Daoy (cell line): ENCODE measurements at places on chromosomes 16 and 17.

DNA sequence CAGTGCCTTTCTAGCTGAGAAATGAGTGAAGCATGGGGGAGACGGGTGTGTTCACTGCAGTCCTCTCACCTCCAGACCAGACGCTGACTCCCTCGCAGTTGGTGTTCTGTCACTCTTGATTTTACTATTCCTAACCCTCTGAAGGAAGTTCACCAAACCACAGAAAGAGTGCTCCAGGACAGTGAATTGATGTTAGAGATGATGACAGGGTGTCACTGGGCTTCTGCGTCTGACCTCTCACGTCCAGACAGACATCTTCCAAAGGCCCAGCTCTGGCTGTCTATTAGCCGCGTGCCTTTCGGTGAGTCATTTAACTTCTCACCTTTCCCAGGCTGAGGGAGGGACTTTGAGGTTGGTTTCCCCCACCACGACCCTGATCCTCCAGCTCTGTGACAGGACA, 8.2 kb downstream of the CRAMP1 start:
- DNase-seq: no peak

GRCh38 chr17:39548494-39549225, 59.1 kb downstream of the NEUROD2 start:
- DNase-seq: no peak

- no peak for DNase-seq
These were observed 123.9 kb upstream of the GNAO1 start for GRCh38 chr16:56067406-56067805.

GRCh38 chr16:1669698-1670097, 8.4 kb upstream of the JPT2 start:
- DNase-seq: no peak

DNA sequence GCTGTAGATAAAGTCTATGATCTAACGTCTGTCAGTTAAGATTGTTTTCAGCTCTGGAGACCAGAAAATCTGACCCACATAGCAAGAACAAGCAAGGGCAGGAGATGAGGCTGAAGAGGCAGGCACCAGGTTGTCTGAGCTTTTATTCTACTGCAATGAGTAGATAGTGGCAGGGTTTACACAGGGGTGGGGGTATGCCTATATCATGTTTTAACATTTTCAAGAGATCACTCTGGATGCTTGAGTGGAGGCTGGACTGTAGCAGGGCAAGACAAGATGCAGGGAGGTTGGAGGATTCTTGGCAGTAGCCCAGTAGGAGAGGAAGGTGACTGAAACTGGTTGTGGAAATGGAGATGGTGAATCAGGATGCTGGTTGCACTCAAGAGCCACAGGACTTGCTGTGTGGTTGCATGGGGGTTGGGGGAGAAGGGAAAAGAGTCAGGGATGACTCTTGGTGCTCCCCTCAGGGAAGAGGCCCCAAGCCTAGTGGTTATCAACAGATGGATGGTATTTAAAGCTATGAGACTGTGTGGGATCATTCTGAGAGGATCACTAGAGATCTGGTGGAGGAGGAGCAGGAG, 143.1 kb upstream of the KCNJ18 start:
- DNase-seq: peak; percentile 73

DNA sequence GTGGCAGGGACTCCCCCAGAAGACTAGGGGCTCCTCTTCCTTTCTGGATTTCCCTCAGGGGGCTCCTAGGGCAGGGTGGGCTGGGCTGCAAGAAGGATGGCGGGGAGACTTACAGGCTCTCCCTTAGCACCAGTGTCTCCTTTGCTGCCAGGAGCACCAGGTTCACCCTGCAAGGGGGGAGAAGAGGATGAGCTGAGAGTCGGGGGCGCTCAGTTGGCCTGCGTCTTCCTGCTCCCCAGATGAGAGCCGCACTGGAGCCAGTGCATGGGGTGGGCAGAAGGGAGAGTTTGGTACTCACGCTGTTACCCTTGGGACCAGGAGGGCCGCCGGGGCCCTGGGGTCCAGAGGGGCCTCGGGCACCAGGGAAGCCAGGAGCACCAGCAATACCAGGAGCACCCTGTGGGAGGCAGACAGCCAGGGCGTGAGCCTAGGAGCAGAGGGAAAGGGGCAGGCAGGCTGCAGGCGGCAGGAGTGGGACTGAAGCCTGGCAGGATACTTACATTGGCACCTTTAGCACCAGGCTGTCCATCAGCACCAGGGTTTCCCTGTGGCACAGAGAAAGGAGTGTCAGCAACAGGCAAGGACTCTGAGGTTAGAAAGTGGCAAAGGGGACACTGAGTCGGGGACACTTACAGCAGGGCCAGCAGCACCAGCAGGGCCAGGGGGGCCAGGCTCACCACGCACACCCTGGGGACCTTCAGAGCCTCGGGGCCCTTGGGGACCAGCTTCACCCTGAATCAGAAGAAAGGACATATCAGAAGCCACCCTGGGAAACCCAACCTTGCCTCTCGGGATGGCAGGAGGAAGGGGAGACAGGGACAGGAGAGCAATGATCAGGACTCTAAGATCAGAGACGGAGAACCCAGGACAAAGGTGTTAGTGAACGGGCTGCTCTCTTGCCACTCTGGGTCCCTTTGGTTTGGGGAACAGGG, 6.2 kb downstream of the COL1A1 start:
- no peak for DNase-seq

- DNase-seq: peak; percentile 23
These were observed 998 bp upstream of the TMEM11 start for GRCh38 chr17:21214777-21215541.

GRCh38 chr17:18006495-18007239, 32.3 kb downstream of the ATPAF2 start:
- DNase-seq: no peak

DNA sequence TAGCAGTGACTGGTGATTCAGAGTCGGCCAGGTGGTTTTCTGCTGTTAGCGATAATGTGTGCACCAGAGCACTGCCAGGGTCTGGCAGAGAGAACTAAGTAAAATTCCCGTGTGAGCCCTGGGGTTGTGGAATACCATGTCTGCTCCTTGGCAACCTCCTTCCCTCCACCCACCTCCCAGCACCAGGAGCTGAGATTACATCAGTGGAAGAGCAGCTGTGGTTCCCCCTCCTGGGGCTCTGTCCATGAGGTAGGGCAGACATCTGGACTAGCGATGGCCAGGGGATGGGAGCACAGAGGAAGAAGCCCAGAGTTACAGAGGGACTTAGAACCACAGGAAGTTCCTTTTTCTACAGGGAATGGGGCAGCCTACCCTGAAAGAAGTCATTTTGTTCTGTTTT, 15.8 kb downstream of the CLEC10A start:
- DNase-seq: peak; percentile 70

- DNase-seq: peak; percentile 68
These were observed 8.0 kb upstream of the SLC35B1 start for GRCh38 chr17:49715717-49716279.

DNA sequence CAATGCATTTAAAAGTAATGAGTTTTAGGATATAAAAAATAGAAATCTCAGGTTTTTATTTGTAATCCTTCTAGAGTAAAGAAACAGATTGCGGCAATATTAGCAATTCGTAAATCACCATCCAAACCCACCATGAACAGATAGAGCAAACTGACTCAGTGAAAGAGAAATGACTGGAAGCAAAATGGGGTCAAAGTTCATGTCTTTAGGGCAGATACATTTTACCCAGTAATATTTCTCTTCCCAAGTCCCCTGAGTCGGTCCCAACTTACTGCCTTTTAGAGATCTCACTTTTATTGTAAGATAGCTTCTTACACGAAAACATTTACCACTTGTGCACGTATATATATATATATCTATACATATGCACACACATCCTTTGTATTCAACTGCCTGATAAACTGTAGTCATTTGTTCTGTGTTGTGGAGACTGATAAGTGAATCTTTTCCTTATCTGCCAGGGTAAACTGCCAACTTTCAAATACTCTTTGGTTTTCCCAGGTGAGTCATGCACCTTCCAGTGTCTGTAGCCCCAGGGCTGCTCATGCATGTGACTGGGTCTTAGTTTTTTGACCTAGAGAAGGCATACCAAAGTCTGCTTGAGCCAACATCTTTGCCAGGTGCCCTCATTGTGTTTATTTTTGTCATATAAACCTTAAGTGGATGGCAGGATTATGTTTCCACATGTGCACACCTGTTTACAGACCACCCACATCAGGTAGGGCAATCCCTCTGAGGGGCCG, 7.8 kb upstream of the IRF8 start:
- peak; percentile 82 for DNase-seq

GRCh38 chr17:38893113-38893512, 23.3 kb downstream of the LASP1 start:
- DNase-seq: no peak

DNA sequence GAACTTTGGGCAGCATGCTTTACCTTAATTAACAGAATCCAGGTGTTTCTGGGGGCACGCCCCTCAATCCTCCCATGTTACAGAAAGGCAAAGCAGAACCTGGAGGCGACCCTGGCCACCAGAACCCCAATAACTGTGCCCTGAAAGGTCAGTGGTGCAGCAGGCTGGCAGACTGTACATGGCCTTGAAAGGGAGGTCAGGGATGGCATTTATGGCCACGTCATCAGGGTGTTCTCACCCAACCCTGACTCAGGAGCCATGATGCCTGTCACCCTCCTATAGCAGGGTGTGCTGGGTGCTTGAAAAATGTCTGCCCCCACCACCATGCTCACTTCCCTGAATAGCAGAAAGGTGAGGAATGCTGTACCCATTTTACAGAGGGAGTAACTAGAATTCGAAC, 177.7 kb downstream of the TMEM132E start:
- no peak for DNase-seq

DNA sequence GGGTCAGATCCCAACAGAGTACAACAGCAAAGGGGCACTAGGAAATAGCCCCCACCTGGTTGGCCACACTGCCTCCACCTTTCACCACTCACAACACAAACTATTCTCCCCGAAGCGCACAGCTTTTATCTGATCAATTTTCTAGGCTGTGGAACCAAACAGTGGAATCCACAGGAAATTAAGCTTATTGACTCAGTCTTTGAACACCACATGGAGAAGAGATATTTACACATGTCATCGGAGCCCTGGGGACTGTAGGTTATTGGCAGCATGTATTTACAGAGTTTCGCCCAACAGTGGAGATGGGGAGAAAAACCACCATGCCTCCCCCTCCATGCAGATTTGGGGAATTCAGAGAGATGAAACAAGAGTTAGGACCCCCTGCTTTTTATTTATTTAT, 154.8 kb downstream of the XYLT1 start:
- DNase-seq: no peak

- no peak for DNase-seq
These were observed 12.7 kb downstream of the SLC6A4 start for GRCh38 chr17:30222721-30223175.

DNA sequence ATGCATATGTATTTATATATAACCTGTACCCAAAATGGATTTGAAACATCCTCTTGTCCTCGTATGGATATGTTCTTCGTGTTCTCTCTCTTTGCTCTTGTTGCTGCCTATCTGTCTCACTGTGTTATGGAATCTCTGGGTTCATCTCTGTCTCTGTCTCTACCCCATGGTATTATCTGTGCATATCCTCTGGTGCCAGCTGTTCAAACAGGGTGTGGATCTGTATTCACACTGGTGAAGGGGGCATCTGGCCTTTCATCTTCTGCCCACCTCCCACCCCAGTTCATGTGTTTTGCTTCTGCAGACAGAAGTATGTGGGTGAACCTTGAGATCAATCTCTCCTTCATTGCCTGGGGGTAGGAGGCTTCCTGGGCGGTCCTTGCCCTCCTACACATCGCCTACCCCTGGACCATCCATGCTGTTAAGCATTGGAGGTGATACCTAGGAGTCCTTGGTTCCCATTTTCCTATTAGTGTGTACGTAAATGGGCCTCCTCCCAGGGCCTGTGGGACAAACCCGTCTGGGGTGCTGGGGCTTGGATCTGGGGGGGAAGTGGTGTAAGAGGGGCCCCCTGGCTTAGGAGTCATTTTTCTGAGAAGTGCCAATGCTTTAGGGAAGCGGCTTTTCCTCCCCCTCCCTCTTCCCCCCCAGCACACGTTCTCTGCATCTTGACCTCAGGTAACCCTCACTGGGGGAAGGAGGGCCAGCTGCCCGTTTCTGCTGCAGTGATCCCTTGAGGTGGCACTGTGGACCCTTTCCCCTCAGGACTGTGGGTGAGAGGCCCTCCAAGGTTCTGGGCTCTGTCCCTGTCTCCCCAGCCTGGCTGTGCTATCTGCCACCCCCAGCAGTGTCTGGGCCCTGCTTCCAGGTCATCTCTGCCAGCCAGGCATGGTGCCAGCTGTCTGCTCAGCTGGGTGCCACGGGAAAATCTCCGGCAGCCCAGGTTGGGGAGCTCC, 21.1 kb downstream of the RARA start:
- no peak for DNase-seq

DNA sequence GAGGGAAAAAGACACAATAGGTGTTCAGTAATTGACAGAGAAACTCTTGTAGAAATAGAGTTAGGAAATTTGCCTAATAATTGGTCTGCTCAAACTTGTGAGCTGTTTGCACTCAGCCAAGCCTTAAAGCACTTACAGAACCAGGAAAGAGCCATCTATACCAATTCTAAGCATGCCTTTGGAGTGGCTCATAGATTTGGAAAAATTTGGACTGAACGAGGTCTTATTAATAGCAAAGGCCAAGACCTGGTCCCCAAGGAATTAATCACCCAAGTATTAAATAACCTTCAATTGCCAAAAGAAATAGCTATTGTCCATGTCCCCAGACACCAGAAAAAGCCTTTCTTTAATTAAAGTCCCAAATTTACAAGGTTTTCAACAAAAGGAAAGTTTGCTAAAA, 90.3 kb downstream of the EMP2 start:
- DNase-seq: no peak

DNA sequence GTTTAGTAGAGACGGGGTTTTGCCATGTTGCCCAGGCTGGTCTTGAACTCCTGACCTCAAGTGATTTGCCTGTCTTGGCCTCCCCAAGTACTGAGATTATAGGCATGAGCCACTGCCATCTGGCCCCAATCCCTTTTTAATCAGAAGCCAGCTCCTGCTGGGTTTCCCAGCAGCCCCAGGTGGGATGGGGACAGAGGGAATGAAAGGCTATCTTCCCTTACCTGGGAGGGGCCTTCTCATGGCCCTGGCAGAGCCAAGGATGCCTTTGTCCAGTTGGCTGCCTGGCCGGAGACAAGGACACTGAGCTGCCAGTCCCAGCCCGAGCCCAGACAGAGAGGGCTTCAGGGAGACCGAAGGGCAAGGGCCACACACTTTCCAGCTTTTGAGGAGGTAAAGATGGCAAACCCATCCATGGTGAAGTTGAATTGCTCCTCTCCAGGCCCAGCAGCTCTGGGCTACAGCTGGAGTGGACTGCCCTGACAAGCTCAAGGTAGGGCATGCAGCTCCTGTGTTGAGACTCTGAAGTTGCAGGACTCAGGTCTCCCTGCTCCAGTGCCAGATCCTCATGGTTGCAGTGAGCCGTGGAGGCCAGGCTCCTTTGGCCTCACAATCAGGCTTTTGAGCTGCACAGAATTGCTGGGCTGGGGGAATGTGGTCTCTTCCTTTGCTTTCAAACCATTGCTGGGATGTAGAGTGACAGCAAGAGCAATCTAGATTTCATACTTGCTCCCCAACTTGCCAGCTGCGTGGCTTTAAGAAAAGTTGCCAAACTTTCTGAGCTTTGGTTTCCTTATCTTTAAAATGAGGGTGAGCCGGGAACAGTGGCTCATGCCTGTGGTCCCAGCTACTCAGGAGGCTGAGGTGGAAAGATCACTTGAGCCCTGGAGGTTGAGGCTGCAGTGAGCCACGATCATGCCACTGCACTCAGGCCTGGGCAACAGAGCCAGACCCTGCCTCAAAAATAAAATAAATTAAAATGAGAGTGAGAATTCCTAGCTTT, 44.5 kb upstream of the IL34 start:
- DNase-seq: no peak

GRCh38 chr17:35289222-35289621, 46.4 kb downstream of the SLFN5 start:
- DNase-seq: no peak

- no peak for DNase-seq
These were observed 17.7 kb downstream of the NCBP3 start for GRCh38 chr17:3828151-3828851.
